ENCODE measurements at places on chromosomes 13 and 19.

- no peak for DNase-seq
Measured at GRCh38 chr13:33262062-33262487, 23.5 kb downstream of the STARD13 start.

DNA sequence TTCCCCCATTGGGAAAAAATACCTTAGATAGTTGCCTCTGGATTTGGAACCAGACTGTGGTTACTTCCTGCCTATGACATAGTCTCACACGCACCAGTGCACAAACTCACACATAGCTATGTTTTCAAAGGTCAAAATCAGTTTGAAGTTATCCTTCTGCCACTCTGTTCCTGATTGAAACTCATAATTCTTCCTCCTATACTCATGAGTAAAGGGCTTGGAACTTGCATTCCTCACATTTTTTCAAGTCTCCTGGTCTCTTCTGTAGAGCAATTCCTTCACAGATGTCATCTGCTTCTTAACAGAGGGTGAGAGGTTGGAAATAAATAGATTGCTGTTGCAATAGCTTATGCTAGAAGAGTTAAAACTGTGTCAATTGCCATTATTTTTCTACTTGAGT, 18.6 kb upstream of the POSTN start:
- DNase-seq = no peak

DNA sequence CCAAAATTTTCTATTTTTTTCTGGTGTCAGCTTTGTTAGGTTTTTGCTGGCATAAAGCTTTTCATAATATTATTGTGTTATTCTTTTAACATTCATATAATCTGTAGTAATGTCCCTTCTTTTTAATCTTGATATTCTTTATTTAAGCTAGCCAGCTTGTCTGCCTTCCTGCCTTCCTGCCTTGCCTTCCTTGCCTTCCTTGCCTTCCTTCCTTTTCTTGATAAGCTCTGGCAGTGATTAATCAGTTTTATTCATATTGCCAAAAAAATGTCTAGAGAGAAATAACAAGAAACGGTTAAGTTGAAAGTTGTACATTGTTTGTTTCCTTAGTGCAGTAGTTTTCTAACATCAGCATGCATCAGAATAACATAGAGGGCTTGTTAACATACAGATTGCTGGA, 257.5 kb downstream of the MAB21L1 start:
- no peak for DNase-seq

DNA sequence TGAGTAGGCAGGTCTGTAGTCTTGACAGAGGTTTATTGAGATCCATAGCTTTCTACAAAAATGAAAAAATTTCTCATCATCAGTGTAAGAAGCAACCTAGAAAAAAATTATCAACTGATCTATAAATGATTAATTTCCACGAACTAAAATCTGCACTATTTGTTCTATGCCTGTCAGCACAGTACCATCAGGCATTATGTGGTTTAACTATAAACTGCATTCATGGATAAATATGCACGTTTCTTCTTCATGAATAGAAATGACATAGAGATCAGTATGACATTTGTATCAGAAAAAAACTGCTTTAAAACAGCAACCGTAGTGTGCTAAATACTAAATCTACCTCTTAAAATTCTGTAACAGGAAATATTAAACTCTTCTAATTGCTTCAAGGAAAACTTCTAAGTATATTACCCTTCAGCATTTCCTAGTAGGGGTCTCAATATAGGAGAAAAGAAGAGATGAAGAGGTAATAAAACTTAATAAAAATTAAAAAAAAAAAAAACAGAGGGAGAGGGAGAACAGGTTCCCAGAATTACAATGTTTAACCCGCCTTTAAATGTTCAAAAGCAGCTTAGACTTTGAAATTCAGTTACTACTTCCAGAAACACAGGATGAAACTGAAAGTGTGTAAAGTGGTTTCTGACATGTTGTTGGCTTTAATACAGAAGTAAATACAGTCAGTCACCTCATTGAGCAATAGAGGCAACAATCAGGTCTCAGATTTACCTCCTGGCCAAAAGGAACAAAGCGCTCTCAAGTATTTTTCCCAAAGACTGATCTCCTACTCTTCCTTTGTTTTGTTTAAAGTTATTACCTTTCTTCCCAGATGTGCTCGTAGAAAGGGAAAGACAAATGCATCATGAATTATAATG, 144.4 kb downstream of the DIAPH3 start:
- peak; percentile 67 for DNase-seq

GRCh38 chr13:41848435-41849255, 112.3 kb downstream of the VWA8 start:
- DNase-seq = peak; percentile 1

DNA sequence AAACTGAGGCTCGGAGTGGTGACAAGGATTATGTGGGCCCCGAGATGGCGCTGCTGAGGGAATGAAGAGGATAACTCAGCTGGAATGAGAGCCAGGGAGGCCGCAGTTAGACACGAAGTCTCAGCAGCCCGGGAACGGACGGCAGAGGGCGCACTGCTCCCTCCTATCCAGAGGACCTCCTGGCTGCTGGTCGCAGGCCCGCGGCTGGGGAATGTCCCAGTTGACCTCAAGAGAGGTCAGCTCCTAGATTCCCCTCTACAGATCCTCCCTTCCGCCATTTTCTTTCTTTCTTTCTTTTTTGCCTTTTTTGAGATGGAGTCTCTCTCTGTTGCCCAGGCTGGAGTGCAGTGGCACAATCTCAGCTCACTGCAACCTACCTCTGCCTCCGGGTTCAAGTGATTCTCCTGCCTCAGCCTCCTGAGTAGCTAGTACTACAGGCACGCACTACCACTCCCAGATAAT, 24.1 kb upstream of the ASPDH start:
- peak; percentile 79 for DNase-seq

DNA sequence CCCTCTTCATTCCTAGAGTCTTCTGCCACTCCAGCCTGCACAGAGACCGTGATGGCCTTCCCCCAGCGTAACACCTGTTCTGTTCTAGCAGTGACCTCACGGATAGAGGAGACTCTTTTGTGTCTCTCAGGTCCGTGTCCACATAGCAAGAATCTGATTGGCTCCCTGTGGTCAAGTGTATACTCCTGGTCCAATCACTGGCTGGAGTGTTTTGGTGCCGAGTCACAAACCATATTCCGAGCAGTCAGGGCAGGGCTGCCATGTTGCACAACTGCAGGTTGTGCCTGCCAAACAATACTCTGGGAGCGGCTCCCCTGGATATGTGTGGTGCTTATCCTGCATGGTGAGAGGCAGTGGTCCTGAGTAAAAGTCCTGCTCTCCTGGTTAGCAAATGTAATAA, 402.4 kb downstream of the KCNRG start:
- no peak for DNase-seq

GRCh38 chr19:35430409-35431144, 17.5 kb upstream of the FFAR2 start:
- DNase-seq = peak; percentile 81
